Suppressor macrophage (primary cell): ENCODE measurements at places on chromosomes 1 and 21.

- DNase-seq, result peak; percentile 16
These were observed 184.8 kb upstream of the COA6 start for GRCh38 chr1:234188454-234188792.

DNA sequence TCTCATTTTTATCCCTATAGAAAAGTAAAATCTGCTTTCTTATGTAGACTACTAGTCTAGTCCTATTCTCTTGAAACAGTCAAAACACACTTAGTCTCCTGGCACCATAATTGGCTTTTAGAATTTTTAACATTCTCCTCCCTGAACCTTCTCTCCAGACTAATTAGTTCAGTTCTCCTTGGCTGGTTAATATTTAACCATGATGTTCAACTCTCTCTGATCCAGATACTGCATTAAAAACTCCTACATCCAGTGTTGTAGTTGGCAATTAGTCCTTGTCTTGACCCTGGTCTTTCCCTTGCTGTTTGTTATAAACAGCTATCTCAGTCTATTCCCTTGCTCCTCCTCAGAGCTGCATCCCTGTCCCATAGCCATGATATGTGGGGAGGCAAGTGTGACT lies 422.9 kb upstream of the BEND5 start:
- no peak for DNase-seq

DNA sequence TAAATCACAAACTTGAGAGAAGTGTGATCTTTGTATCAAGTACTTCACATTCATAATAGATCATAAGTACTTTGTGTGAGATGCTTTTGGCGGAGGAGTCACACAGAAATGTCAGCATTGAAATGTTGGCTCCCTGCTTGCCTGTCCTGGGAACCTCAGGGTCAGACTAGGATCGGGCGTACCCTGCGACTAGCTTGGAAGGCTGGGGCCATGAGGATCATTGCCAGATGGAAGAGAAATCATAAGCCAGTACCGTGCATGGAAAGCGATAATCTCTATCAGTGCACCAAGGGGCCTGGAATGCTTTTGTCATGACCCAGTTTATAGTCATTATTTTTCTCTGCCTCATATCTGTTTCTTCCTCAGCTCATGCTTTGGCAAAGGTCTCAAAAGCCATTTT lies 35.5 kb downstream of the MTR start:
- DNase-seq, result no peak

GRCh38 chr1:150979092-150980056 lies 2.7 kb upstream of the ANXA9 start:
- peak; percentile 97 for DNase-seq

GRCh38 chr1:184576822-184577221 lies 177.8 kb downstream of the EDEM3 start:
- DNase-seq, result no peak

- DNase-seq, result no peak
These were observed 222.6 kb upstream of the KCTD3 start for GRCh38 chr1:215344539-215344938.

DNA sequence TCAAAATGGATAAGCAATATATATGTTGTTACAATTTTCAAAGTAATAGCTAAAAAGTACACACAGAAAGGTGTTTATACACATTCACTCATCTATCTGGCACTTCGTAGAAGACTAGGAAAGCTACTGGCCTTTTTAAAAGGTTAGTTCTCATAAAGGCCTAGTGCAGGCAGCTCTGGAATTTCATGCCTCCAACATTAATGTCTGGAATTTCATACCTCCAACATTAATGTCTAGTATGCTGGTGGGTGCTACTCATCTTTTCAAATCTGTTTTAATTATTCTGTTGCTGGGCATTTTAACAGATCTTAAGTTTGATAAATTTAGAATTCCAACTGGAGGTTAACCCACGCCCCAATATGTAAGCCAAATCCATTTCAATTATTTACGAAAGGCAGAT lies 124.2 kb downstream of the AKT3 start:
- no peak for DNase-seq

GRCh38 chr1:28666806-28667205 lies 1.8 kb upstream of the GMEB1 start:
- no peak for DNase-seq

GRCh38 chr1:67532452-67533216 lies 102.4 kb upstream of the SERBP1 start:
- DNase-seq, result peak; percentile 55

DNA sequence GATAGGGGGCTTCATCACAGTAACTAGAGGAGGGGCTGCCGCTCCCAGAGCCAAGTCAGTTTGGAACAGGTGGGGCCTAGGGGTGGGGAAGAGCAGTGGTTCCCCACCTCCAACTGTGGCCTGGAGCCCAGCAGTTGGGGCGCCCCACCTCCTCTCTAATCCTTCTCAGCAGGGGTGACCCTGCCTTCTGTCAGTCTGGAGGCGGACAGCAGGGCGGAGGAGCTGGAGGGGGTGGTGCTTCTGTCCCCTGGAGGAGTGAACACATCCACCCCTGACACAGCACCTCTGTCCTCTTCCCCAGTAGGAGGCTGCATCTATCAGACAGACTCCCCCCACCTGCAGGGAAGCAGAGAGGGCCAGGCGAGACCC lies 73.8 kb downstream of the MRPL37 start:
- no peak for DNase-seq

- no peak for DNase-seq
These were observed 372.8 kb downstream of the PTBP2 start for GRCh38 chr1:97094247-97094972.

DNA sequence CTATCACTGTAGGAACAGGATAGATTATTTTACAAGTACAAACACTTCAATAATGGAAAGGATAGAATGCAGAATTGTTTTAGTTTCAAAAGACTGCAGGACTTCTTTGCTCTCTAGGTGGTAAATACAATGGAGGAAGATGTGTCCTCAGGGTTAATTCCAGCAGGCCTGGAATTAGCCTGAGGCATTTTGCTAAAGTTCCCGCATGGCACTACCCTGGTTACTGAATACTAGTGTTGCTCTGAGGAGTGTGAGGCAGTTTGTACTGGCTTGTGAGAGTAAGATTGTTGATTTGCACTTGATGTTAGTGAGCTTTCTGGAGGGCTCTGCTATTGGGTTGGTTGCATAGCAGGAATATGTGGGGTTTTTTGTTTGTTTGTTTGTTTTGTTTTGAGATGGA lies 61.4 kb downstream of the FASLG start:
- DNase-seq, result no peak

DNA sequence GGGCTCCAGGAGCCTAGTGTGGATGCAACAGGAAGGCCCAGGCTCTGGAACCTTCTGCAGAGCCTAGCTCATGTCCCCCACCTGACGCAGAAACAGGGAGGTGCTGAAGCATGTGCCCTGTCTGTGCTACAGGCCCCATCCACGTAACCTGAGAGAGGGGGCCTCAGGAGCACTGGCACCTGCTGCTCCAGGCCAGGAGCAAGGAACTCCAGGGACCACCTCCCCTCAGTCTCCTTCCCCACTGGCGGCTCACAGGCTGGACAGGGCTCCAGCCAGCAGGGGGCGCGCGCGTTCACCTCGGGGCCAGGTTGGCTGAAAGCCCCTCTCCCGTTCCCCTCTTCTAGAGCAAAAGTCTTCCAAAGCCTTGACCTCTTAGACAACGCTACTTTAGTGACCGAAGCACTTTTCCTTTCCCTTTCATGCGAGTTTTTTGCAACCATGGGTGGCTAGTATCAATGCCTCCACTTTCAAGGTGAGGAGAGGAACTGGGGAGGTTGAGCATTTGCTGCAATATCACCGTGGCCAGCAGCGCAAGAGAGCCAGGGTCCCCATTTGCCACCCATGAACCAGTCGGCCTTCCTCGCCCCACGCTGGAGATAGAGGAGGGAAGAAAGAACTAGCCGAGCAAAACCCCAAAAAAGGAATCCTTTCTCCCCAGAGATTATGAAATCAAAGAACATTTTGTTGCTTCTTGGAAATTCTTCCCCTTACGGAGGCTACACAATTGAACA lies 52.4 kb upstream of the GPR157 start:
- peak; percentile 86 for DNase-seq
